ENCODE measurements at places on chromosomes 11 and 22.

- peak; percentile 67 for DNase-seq
Observed at GRCh38 chr11:69497221-69497787, 15.8 kb downstream of the LINC01488 start.

DNA sequence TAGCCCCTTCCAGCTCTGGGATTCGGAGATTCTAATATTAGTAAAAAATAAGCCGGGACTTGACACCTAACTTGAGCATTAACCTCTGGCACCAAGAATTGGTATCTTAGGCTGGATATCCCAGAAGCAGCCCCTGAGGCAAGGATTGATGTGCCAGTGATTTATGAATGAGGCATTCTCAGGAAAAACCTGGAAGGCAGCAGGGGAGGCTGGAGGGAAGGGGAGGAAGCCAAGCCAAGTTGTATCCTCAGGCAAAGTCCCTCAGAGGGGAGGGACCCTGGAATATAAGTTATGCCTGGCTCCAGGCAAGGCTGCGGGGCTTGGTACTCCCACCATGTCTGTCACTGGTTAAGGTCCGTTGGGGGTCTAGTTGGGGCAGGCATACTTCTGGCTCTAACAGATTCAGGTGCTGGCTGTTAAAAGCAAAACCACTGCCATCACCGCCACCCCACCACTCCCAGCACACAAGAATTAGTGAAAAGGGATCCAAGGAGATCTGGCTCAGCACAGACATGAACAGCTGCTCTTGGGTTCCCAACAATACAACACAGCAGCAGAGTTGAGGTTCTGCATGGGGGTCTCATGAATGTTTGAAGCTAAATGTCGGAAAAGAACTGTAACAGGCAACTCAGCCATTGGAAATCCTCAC is 29.8 kb downstream of the LMO2 start:
- no peak for DNase-seq

DNA sequence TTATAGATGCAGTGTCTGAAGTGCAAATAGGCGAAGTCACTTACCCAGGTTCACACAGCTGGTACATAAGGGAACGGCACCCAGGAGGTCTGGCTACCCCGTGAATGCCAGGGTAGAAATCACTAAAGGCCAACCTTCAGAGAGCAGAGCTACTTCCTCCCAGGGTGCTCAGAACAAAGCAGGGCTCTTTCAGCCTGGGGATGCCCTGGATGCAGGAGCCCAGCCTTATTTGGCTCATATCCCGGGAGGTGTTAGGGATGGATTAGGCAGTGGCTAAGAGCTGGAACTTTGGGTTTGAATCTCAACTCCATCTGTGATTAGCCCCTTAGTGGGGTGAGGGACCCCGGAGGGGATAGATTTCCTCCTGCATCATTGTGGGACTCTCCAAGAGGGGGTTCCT is 33.1 kb upstream of the ASPHD2 start:
- no peak for DNase-seq

DNA sequence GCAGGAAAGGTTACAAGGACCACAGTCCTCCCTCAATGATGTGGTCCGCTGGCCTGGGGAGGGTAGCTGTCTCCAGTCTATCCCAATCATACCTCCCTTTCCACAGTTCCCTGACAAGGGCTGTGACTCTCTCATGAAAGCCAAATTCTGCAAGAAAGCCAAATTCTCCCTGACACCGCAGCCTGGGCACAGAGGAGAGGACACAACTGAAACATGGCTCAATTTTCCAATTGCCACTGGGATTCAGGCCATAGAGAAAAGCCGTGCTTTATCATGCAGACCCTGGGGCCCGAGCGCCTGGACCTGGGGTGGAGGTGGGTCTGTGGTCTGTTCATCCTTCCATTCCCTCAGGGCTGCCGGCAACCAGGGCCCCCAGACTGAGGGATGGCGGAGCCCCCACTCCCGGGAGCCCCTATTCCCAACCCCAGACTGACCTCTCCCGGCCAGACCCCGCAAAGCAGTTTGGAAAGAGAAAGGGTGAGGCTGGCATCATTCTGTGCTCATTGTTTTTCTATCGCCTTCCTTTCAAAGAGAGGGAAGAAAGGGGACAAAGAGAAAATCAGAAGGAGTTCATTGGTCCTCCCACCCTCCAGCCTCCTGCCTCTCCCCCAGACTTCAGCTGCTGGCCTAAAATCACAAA is 239.5 kb downstream of the BUD13 start:
- no peak for DNase-seq

- no peak for DNase-seq
Observed at GRCh38 chr11:132099692-132100091, 729.3 kb downstream of the NTM start.

- no peak for DNase-seq
Observed at GRCh38 chr11:88507771-88508417, 170.4 kb upstream of the CTSC start.

DNA sequence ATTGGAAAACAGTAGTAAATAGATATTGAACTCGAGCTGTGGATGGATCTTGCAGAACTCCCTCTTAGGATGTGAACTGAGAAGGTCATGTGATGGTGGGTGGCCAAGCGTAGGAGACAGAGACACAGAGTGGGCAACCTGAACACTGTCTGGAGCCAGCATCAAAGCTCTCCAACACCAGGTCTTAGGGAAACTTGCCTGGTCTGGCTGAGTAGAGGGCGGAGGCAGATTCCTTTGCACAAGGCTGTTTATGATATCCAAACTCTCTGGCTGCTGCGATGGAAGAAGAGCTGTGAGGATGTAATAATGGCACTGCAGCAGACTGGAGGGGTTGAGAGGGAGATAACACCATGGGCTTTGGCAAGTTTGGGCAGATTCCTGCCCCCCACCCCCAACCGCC is 10.1 kb downstream of the NAV2 start:
- DNase-seq: no peak

DNA sequence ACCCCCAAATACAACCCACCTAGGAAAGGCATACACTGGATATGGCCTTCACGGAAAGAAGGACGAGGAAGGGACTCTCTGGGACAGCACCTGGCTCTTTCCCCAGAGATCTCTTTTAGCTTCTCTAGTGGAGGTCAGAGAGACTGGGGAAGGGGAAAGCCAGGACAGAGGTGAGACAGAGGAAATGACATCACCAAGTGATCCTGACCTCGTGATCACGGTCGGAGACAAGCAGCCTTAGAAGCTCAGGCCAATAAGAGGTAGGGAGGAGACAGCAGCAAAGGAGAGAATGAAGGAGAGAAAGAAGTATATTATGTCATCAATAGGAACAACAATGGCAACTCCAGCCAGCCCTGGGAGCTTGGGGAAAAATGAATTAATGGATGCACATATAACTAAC is 15.4 kb upstream of the TMPRSS13 start:
- DNase-seq: no peak

DNA sequence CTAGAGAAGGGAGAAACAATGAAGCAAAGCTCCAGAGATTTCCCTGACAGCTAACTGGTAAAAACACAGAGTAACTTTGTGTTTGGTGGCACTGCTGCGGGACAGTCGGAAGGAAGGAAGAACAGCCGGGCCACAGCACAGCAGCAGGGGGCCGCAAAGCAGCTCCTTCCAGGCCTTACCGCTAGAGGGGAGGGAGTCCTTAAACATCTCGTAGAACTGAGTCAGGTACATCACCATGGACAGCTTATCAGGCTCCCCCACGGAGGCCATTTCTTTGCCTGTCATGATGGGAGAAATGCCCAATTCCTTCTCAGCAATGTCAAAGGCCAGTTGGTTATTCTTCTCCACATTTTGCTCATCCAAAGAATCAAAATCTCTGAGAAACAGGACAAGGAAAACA is 114.6 kb upstream of the BID start:
- no peak for DNase-seq

GRCh38 chr11:41609511-41609910 is 150.1 kb upstream of the LRRC4C start:
- no peak for DNase-seq
